CD4-positive, CD25-positive, alpha-beta regulatory T cell (primary cell): ENCODE measurements at places on chromosomes 4 and X. TPM values are rescaled to one million over a fixed set of nuclear protein-coding genes. Genes with fewer than 3 reads are reported as not detected.

DNA sequence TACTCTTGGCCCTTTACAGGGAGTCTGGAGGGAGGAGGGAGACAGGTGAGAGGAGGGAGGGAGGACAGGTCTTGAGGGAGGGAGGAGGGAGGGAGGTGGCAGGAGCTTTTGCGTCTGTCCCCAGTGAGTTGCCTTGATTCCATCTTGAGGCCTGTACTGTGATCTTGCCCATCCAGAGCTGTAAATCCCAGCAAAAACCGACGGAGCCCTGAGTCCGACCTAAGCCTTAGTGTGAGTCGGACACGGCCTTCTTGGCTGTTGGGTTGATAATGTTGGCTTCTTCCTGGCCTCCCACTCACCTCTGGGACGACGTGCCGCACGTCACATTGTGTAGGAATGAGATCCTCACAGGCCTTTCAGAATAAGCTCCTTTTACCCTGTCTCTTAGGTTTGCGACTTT is 72.5 kb downstream of the RGS12 start:
- no peaks in the 10 kb centered on the region for H3K27me3 ChIP-seq
- H3K36me3 ChIP-seq = no peaks in the 10 kb centered on the region
- no peak for DNase-seq
- no peak overlapping the region for H3K27ac ChIP-seq
- no peak overlapping the region for H3K4me3 ChIP-seq
- peaks cover 18% of the 10 kb centered on the region for H3K4me1 ChIP-seq

Gene ATOH1
- total RNA-seq = not detected

DNA sequence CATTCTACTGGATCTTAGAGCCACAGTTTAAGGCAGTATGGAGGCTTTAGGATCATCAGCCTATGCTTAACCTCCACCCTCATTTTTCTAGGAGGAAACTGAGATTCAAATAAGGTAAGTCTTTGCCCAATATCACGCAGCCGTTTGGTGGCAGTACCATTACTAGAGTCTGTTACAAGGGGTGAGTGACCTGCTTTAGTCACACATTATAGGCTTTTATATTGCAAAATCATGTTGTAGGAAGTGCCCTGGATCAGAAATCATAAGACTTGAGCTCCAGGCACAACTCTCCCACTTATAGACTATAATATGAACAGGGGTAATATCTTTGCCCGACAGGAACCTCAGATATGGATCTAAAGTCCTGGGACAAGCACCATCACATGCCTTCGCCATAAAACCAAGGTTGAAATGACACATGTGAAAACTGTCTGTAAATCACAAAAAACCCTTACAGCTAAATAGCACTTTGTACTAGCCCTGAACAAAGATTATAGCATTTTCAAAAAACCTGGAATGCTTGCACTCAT is 19.2 kb downstream of the HPSE start:
- peaks cover 47% of the 10 kb centered on the region for H3K36me3 ChIP-seq
- no peaks in the 10 kb centered on the region for H3K27me3 ChIP-seq
- no peak overlapping the region for H3K4me3 ChIP-seq

Gene PABPC1L2A
- not detected for total RNA-seq

GRCh38 chrX:103330681-103331288 is 746 bp downstream of the TCEAL7 start:
- no peaks in the 10 kb centered on the region for H3K4me1 ChIP-seq
- no peak overlapping the region for H3K4me3 ChIP-seq
- H3K27ac ChIP-seq = no peak overlapping the region
- H3K36me3 ChIP-seq = no peaks in the 10 kb centered on the region
- DNase-seq = no peak
- H3K27me3 ChIP-seq = no peaks in the 10 kb centered on the region

Gene TSPAN7
- not detected for total RNA-seq

Gene VCX3B
- not detected for total RNA-seq

DNA sequence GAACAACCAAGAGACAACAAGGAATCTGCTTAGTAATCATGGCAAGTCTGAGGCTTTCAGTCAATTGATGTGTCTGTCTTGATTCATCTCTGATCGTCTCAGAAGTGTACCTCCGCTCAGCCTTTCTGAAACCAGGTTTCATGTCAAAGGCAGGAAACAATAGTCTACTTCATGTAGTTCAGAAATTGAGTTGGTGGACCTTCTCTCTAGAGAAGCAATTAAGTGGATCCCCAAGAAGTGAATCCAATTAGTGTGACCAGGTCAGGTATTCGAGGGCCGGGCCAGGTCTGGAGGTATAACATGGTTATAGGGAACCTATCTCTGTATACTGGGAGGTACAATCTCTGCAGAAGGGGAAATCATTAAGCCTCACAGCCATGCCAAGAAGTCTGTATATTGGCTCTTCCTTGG is 32.0 kb downstream of the DAPP1 start:
- no peaks in the 10 kb centered on the region for H3K27me3 ChIP-seq
- H3K36me3 ChIP-seq = no peaks in the 10 kb centered on the region
- H3K4me3 ChIP-seq = peak overlapping the region; percentile 52
- peaks cover 60% of the 10 kb centered on the region for H3K4me1 ChIP-seq

DNA sequence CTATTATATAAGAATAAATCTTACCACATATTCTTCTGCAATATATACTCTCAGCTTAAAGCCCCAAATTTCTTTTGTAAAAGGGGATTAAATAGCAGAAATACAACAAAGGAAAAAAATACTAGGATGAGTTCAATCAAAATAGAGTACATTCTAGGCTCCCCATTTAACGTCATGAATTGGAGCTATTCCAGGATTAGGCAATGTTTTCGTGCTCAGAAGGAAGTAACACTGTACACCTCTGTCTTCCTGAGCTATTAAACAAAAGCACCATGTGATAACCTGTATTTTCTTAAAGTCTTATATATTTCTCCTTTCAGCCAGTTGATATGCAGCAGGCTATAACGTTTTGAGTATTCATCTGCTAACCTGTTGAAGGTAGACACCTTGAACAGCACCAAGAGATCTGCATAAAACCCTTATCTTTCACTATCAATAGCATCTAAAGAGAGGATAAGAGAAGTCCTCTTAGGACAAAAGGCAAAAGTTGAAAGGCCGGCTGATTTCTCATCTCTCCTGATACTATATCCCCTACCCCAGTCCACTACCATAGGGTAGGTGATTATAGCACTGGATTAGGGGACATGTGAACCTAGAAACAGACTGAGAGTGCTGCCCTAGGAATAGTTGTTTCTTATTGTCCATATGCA is 31.5 kb downstream of the TEC start:
- no peak overlapping the region for H3K4me3 ChIP-seq
- H3K27me3 ChIP-seq = no peaks in the 10 kb centered on the region
- H3K4me1 ChIP-seq = no peaks in the 10 kb centered on the region
- H3K36me3 ChIP-seq = no peaks in the 10 kb centered on the region
- no peak for DNase-seq

DNA sequence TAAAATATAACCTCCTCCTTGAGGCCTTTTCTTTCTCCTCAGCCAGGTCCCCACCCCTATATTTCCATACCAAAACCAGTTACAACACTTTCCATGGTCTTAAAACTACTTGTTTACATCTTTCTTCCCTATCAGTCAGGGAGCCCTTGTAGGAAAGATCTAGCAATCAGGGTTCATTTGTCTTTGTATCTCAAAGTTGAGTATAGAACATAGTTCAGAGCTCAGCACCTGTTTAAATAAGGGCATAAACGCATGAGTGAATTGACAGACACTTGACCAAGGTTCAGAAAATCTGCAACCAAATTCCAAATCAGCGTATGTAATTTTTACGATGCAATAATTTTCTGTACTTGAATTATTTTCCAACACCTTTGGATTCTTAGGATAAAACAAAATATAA is 352.2 kb upstream of the MAGEB16 start:
- H3K27me3 ChIP-seq = no peaks in the 10 kb centered on the region
- no peak overlapping the region for H3K27ac ChIP-seq
- DNase-seq = no peak
- H3K4me1 ChIP-seq = no peaks in the 10 kb centered on the region
- no peaks in the 10 kb centered on the region for H3K36me3 ChIP-seq

- peak overlapping the region; percentile 64 for H3K4me3 ChIP-seq
- peaks cover 11% of the 10 kb centered on the region for H3K36me3 ChIP-seq
- H3K4me1 ChIP-seq = peaks cover 70% of the 10 kb centered on the region
- peak; percentile 44 for DNase-seq
- H3K27ac ChIP-seq = peak overlapping the region; percentile 43
These were observed 8.9 kb downstream of the ADD1 start for GRCh38 chr4:2852481-2852921.

Gene MTMR8
- total RNA-seq = 7.2 TPM

Gene IL21
- 0.20 TPM for total RNA-seq

- no peaks in the 10 kb centered on the region for H3K4me1 ChIP-seq
- no peak for DNase-seq
- H3K27me3 ChIP-seq = no peaks in the 10 kb centered on the region
- H3K36me3 ChIP-seq = no peaks in the 10 kb centered on the region
- H3K4me3 ChIP-seq = no peak overlapping the region
These were observed 414.3 kb upstream of the RPS6KA3 start for GRCh38 chrX:20680998-20681397.

GRCh38 chrX:151015684-151016083 is 32.5 kb downstream of the HMGB3 start:
- no peak for DNase-seq
- no peaks in the 10 kb centered on the region for H3K36me3 ChIP-seq

Gene MAGEA9
- total RNA-seq = not detected

Gene MAP9
- 2.9 TPM for total RNA-seq

DNA sequence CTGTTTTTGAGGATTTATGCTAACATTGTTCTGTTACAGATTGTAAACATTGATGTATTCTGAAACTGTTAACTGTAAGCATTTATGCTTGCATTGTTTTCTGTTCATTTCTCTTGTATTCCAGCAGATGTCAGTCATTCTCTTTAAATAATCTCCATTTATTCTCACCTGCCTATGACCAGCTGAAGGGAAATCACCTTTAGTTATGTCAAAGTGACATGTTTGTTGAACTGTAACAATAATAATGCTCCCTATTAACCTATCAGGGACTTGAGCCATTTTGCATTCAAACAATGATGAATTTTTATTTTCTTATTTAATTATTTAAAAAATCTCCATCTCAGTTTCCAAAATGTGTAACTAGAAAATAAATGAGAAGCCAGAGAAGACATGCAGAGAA is 58.0 kb downstream of the SPCS3 start:
- H3K27ac ChIP-seq = no peak overlapping the region
- no peaks in the 10 kb centered on the region for H3K36me3 ChIP-seq
- no peak overlapping the region for H3K4me3 ChIP-seq

- no peak for DNase-seq
- no peaks in the 10 kb centered on the region for H3K4me1 ChIP-seq
- no peak overlapping the region for H3K27ac ChIP-seq
- no peak overlapping the region for H3K4me3 ChIP-seq
These were observed 234.2 kb upstream of the RPS6KA3 start for GRCh38 chrX:20500949-20501348.

Gene TKTL2
- not detected for total RNA-seq

GRCh38 chrX:120361764-120362305 is at the start of gene ATP1B4:
Gene ATP1B4 (plus strand): TSS chrX:120362089. CDS start chrX:120362169, 80 bp downstream.
- DNase-seq = no peak
- no peaks in the 10 kb centered on the region for H3K36me3 ChIP-seq
- no peak within 1 kb of the TSS for H3K4me3 ChIP-seq

DNA sequence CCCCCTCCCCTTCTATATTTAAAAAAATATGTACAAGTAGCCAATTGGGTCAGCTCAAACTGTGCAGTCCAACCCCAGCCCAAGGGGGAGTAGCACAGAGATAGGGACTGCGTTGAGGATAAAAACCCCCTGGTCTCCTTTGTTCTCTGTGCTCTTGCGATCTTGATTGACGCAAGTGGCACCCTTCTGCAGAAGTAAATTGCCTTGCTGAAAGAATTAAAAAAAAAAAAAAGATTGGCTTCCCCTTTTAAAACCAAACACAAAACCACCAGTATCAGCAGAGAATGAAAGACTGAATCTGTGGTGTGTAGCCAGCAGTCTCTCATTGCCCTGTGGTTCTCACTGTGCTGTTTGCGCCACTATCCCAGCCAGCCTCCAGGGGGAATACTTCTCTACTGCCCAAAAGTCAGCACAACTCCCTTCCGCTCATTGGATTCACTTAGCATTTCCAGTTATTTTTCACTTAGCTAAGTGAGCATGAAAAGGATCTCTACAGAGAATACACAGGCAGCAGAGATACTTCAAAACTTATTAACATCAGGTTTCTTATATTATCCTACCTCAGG is 29.7 kb downstream of the MANBA start:
- H3K27ac ChIP-seq = no peak overlapping the region
- peaks cover 7% of the 10 kb centered on the region for H3K36me3 ChIP-seq
- H3K27me3 ChIP-seq = no peaks in the 10 kb centered on the region
- DNase-seq = no peak

Gene UGT2A3
- not detected for total RNA-seq

Gene AREG
- total RNA-seq = 9.3 TPM

DNA sequence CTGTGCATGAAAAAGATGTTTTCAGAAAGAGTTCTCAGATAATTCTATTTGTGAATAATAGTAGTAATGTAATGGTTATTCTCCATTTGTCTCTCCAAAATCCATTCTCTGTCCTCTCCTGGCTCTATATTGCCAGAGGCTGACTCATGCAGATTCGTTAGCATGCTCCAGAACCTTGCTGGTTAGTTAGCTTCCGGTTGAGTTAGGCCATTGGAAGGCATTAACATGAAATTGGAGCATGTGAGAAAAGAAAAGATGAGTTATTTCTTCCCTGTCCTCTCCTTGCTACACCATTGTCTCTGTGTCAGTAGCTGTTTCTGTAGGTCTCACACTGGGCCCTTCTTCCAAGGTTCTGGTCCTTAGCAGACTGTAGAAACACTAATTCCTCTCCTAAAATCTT is 23.5 kb upstream of the PRDM8 start:
- peak overlapping the region; percentile 78 for H3K4me3 ChIP-seq
- no peaks in the 10 kb centered on the region for H3K27me3 ChIP-seq
- peaks cover 43% of the 10 kb centered on the region for H3K4me1 ChIP-seq
- H3K27ac ChIP-seq = peak overlapping the region; percentile 84
- H3K36me3 ChIP-seq = no peaks in the 10 kb centered on the region
- DNase-seq = no peak

GRCh38 chr4:17657090-17657489 is 42.6 kb downstream of the MED28 start:
- no peak overlapping the region for H3K27ac ChIP-seq
- no peaks in the 10 kb centered on the region for H3K36me3 ChIP-seq
- H3K27me3 ChIP-seq = no peaks in the 10 kb centered on the region
- no peak for DNase-seq
- H3K4me1 ChIP-seq = no peaks in the 10 kb centered on the region

Gene GAB3
- total RNA-seq = 6.0 TPM

GRCh38 chr4:27040356-27040755 is 179.7 kb downstream of the STIM2 start:
- peak; percentile 28 for DNase-seq
- H3K27ac ChIP-seq = no peak overlapping the region
- no peaks in the 10 kb centered on the region for H3K36me3 ChIP-seq
- peaks cover 5% of the 10 kb centered on the region for H3K4me1 ChIP-seq

DNA sequence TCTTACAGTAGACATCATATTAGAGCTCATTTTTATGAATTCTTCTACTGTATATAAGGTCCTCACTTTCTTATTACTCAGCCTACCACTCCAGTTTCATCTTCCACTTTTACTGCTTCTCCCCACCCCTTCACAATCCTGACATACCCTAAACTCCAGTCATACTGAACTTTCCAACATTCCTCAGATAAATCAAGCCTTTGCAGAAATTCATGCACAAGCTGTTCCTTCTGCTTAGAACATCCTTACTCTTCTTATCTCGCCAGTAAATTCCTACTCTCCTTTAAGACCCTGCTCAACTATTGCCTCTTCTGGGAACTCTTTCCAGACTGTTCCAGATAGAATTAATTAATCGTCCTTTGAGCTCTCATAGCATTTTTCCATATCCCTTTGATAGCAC is 24.8 kb downstream of the RTL9 start:
- H3K27ac ChIP-seq = no peak overlapping the region
- H3K4me1 ChIP-seq = no peaks in the 10 kb centered on the region
- H3K4me3 ChIP-seq = no peak overlapping the region
- H3K27me3 ChIP-seq = no peaks in the 10 kb centered on the region
- H3K36me3 ChIP-seq = no peaks in the 10 kb centered on the region

- H3K4me1 ChIP-seq = no peaks in the 10 kb centered on the region
- H3K27ac ChIP-seq = no peak overlapping the region
- no peaks in the 10 kb centered on the region for H3K36me3 ChIP-seq
- no peak overlapping the region for H3K4me3 ChIP-seq
- no peaks in the 10 kb centered on the region for H3K27me3 ChIP-seq
These were observed 33.3 kb upstream of the XPNPEP2 start for GRCh38 chrX:129705377-129705925.
